ENCODE measurements at places on chromosomes 6 and 20.

GRCh38 chr6:163738304-163738703, 323.8 kb downstream of the QKI start:
- no peak for DNase-seq

GRCh38 chr6:130964289-130964688, 98.8 kb downstream of the EPB41L2 start:
- no peak for DNase-seq

- no peak for DNase-seq
Measured at GRCh38 chr6:21208081-21208795, 385.3 kb upstream of the SOX4 start.

DNA sequence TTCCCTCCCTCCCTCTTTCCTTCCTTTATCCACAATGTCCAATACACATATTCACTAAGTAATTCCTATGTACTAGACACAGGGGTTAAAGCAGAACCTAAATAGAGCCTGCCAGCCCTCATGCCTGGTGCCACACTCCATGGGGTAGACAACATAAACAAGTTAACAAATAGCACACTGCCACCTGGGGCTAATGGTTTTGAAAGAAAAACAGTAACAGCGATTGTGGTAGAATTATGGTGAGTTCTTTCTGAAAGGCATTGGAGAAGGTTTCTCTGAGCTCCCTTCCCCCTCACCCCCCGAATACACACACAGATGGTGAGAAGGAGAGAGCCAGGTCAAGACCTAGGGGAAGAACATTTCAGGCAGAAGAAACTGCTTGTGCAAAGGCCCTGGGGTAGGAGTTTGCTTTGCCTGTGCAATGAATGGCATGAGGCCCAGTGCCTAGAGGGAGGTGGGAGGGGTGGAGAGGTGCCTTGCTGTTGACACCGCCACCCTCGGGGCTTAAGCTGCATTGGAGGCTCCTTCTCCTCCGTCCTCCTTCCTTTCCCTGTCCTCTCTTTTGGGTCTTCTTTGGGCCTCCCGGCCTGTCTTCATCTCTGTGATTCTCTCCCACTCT, 502.4 kb upstream of the SULF2 start:
- DNase-seq = no peak

DNA sequence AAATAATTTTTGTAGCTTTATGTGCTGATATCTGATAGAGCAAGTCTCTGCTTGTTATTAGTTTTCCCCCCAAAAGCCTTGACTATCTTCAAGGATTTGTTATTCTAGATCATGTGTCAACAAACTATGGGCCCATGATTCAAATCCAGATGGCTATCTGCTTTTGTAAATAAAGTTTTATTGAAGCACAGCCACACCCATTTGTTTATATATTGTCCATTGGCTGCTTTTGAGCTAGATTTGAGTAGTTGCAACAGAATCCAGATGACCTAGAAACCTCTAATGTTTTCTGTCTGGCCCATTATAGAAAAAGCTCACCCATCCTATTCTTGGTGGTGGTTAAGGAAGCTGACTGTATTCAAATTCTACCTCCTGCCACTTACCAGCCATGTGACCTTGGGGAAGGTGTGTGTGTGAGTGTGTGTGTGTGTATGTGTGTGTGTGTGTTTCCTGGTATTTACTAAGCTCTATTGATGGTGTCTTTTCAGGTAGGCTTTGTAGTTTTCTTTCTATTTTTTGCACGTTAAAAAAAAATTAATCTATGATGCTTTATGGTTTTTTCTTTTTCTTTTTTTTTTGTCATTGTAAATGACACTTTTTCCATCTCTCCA, 1.3 kb upstream of the GTSF1L start:
- no peak for DNase-seq

- no peak for DNase-seq
Measured at GRCh38 chr6:105533301-105533700, 130.4 kb upstream of the PREP start.

- no peak for DNase-seq
Measured at GRCh38 chr20:11261533-11262000, 587.8 kb upstream of the JAG1 start.

Measured in activated T-helper 1 cell treated with Interleukin-2 at 50 U/mL for 16 hours (primary cell).